Mesenteric fat pad (tissue), 1 donor: ENCODE measurements at places on chromosomes 4 and X. TPM values are rescaled to one million over a fixed set of nuclear protein-coding genes. Genes with fewer than 3 reads are reported as not detected.

GRCh38 chr4:155620637-155621036, 46.0 kb upstream of the GUCY1A1 start:
- no peak for DNase-seq

DNA sequence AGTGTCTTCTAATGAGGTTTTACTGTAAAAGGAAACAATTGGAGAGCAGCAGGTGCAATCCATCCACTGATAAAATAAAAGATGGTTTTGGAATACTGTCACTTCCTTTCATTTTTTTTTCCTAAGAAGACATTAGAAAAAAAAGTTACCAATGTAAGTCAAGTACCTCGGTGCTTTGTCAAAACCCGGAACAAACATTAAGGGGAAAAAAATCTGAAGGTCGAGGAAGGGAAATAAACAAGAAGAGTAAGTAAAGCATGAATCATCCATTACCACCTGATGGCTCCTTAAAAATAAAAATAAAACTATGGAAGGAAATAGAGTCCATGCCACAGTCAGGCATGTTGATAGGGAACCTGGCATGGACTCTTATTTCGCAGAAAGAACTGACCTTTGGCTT, 15.3 kb upstream of the XPNPEP2 start:
- no peak for DNase-seq

DNA sequence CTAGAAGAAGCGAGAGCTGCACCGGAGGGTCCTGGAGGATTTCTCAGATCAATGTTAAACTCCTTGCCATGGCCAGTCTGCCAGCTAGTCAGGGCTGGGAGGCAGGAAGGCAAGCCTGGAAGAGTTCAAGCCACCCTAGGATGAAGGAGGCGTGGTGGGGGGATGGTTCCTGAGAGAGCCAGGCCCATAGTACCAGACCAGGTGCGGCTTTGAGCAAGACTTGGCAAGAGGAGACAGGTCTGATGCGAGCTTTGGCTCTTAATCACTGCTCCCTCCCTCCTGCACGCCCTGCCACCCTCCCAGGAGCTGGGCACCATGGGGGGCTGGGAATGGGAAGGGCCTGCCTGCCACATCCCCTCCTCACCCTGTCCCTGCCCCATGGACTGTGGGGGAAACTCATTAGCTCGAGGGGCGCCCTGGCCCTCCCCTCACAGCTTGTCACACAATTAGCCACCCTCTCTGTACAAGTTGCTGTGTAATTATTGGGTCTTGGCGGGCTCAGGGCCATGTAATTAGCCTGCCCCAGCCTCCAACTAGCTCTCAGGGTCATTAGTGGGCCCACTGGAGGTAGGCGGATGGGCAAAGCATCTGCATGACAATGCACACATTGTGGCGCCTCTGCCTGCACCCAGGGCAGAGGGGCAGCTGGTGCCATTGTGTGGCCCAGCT, 50.3 kb downstream of the EFNB1 start:
- no peak for DNase-seq

DNA sequence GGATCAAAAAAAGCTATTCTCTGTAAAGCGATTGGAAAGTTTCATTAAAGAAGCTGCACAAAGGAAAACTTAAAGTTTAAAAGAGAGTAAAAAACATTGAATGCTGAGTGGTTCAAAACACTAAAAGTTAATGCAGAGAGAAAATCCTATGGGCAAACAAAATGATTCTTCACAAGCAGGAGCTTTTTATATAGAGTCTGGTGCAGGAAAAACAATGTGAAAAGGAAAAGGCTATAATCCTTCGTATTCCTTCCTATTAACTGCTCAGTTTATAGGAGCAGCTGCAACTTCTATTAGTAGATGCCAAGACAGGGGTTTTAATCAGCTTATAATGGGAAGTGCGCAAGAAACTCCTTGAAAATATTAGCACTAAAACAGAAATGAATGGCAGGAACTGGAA, 100.7 kb downstream of the PDGFC start:
- no peak for DNase-seq

DNA sequence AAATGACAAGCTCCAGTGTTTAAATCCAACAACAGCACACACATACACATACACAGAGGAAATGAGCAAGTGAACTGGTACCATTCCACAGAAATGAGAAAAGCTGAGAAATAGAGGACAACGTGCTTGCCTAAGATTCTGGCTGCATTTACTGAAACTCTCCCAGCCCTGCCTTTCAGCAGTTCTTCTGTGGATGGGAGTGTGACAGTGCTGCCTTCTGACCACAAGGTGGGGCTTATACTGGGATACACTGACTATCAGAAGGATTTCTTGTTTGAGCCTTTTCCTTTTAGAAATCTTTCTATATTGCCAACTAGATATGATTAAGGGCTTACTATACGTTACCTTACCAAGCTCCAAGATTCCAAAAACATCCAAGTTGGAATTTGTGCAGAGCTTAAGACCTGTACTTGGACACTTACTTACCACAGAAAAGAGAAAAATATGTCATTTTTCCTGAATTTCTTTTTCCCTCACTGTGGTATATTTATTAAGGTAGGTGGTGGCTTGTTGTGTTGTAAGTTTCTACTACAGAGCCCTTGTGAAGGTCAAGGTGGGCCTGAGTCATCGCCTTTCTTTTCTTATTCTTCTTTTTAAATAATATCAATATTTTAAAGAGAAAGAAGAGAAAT, 10.7 kb upstream of the CXCL8 start:
- no peak for DNase-seq

The TEX13A gene
- not detected for total RNA-seq

The GPR78 gene
- total RNA-seq = not detected
